Caco-2 (cell line): ENCODE measurements at places on chromosomes 11 and 22.

- DNase-seq = no peak
Measured at GRCh38 chr11:27310707-27311106, 52.3 kb downstream of the CCDC34 start.

- DNase-seq = no peak
Measured at GRCh38 chr11:70005107-70005818, 72.9 kb upstream of the ANO1 start.

GRCh38 chr22:44309137-44309536, 3.6 kb downstream of the SHISAL1 start:
- DNase-seq = no peak

GRCh38 chr11:76791861-76792260, 8.7 kb downstream of the TSKU start:
- no peak for DNase-seq

- no peak for DNase-seq
Measured at GRCh38 chr22:43226377-43227238, 39.7 kb upstream of the TTLL12 start.

DNA sequence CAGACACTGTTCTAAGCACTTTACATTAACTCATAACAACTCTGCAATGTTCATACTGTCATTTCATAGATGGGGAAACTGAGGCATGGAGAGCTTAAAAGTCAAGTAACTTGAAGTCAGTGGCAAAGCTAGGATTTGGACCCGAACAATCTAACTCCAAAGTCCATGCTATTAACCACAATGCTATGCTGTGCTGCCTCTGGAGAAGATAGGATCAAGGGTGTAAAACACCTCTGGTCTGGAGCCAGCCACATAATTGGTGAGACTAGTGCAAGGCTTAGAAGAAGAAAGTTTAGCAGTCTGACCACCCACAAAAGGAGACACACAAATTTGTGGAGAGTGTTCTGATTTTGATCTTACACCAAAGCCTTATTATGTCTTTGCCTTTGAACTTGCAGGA, 43.7 kb downstream of the ARFGAP2 start:
- DNase-seq = no peak

DNA sequence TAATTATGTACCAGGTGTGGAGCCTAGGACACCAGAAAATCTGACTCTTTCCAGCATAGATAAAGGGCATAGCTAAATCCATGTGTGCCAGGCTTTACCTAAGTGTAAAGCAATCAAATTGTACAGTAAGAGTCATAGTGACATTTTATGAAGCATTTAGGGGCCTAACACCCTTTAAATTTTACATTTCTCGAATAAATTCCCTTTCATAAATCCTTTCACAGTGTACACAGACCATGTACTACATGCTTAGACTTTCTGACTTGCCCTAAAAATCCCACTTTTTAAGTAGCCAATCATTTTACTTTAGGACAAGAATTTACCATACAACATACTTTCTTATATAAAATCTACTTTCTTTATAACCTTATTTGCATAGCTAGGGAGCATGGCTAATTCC, 727.6 kb upstream of the LUZP2 start:
- no peak for DNase-seq

- DNase-seq = peak; percentile 62
Measured at GRCh38 chr11:18312663-18313420, 9.1 kb downstream of the HPS5 start.

GRCh38 chr11:63761931-63762653, 6.5 kb downstream of the ZFTA start:
- no peak for DNase-seq

DNA sequence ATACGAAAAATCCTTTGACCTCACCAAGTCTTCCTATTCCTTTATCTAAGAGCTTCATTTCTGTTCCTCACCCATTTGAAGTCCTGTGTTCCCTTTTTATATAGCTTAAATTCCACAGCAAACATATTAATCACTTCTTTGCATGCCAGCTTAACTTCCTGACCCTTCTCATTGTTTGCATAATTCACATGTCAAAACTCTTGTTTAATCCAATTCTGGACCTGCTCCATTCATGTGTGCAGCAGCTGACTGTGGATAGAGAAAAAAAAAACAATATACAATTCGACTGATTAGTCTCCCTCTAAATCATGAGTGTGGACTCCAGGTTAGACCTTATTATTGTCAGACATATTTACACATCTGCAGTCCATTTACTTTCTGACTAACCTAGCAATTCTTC, 991.2 kb upstream of the TENM4 start:
- DNase-seq = no peak

- no peak for DNase-seq
Measured at GRCh38 chr11:4454021-4454420, 4.9 kb downstream of the OR52K2 start.
